Hematopoietic multipotent progenitor cell treated with erythropoietin and hydrocortisone succinate and interleukin-3 and kit ligand, for 17 days (in vitro differentiated cells): ENCODE measurements at places on chromosomes 4 and X.

DNA sequence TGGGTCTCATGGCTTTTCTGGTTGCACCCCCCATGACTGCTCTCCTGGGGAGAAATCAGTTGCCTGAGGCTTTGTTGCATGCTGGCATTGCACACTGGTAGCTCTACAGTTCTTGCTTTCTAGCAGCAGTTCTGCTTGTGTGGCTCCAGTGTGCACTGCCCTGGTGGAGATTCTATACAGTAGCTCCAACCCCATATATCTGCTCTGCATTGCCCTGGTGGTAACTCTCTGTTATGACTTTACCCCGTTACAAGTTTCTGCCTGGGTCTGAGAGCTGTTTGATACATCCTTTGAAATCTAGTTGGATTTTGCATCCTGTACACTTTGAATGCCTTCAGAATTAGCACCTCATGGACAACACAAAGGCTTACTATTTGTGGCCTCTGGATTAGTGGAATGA, 241.4 kb upstream of the EPHA5 start:
- no peak for DNase-seq

DNA sequence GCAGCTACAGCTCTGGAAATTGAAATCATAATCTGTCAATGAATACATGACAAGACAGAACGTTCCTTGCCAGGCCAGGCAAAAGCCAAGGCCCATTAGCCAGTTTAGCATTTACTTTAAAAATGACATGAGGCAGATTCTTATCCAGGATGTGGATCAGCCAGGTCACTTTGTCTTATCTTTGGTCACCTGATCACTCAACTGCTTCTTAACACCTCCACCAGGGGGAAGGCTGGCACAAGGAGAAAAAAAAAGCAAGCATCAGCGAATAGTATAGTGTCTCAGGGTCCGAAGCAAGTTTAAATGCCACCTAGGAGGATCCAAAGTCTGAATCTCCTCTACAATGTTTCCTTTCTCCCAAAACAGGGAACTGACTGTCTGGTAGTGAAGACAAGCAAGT, 18.8 kb downstream of the ATP1B4 start:
- DNase-seq: peak; percentile 12

DNA sequence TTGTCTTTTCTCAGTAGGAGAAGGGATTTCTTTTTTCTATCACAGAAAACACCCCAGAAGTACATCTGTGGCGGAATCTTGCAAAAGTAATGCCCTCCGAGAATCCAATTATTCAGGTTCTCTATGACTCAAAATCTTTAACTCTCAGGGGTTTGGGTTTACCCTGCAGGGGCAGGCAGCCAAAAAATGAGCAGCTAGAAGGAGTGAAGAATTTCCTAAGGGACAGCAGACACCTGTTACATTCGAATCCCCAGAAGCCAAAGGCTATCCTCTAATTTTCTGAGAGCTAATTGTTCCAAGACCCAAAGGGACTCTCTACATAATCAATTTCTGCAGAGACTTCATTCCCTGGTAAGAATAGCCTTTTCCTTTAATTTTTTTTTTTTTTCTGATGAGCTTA, 27.5 kb upstream of the CBR4 start:
- no peak for DNase-seq

- no peak for DNase-seq
Observed at GRCh38 chr4:165016971-165017370, 14.8 kb upstream of the TRIM60 start.

GRCh38 chr4:25180524-25181131, 20.4 kb upstream of the SEPSECS start:
- DNase-seq: peak; percentile 50

DNA sequence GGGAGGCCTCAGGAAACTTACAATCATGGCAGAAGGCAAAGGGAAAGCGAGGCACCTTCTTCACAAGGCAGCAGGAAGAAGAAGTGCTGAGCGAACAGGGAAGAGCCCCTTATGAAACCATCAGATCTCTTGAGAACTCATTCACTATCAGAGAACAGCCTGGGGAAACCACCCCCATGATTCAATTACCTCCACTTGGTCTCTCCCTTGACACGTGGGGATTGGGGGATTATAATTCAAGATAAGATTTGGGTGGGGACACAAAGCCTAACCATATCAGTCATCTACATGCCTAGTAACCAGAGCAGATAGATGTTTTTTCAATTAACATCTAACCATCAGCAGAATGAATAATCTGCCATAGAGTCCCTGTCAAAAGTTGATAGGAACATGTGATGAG, 30.4 kb downstream of the FAM13A start:
- no peak for DNase-seq
